Stimulated activated CD8-positive, alpha-beta memory T cell treated with anti-CD3 and anti-CD28 coated beads, Interleukin-4, amount 100 ng/mL, for 4 hours (primary cell): ENCODE measurements at places on chromosomes 1 and 21.

DNA sequence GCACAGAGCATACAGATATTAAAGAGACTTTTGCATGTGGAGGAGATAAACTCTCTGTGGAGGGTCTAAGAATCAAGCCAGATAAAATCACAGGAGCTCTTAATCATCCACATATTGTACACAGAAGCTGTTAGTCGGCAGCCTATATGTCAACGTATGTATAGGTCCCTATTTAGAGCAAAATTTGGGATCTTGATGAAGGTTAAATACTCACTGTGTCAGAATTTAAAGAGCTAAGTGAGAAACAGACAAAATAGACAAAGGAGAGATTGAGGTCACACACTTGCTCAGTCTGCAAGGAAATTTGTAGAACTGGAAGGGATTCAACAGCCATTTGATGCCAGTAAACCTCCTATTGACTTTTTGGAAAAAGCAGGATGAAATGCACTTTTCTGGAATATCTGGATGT is 4.1 kb upstream of the IRF2BP2 start:
- DNase-seq = no peak

DNA sequence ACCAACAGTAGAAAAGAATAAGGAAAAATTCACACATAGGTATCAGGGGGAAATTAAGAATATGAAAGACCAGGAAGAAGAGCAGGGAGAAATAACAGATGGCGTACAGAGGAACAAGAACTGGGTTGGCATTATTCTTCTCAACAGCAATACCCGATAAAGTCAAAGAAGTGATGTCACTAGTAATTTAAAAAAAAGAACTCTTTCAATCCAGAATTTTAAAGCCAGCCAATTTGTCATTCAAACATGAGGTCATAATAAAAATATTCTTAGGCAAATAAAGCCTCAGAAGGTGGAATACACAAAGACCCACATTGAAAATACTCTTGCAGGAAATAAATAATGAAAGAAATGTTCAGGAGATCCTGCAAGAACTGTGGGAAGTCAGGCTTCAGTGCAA is 8.8 kb downstream of the NCMAP start:
- no peak for DNase-seq

GRCh38 chr1:4346131-4346530 is 308.3 kb upstream of the AJAP1 start:
- DNase-seq = no peak

- peak; percentile 7 for DNase-seq
Observed at GRCh38 chr1:158285756-158286241, 3.9 kb upstream of the CD1C start.

DNA sequence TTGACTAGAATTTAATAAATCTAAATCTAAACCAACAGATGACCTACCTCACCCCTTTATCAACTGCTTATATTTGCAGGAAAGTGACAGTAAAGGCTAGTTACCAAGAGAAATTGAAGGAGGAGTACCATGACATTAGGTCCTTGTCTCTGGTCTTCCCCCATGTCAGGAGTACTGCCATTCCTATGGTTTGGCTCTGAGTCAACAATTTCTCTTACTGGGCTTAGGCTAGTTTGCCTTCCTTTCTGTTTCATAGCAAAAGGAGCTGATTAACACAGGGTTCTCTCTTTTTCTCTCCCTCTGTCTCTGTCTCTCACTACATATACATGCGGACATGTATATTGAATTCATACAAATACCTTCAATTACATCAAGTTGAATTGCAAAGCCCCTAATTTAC is 579.9 kb downstream of the DPYD start:
- DNase-seq = no peak

DNA sequence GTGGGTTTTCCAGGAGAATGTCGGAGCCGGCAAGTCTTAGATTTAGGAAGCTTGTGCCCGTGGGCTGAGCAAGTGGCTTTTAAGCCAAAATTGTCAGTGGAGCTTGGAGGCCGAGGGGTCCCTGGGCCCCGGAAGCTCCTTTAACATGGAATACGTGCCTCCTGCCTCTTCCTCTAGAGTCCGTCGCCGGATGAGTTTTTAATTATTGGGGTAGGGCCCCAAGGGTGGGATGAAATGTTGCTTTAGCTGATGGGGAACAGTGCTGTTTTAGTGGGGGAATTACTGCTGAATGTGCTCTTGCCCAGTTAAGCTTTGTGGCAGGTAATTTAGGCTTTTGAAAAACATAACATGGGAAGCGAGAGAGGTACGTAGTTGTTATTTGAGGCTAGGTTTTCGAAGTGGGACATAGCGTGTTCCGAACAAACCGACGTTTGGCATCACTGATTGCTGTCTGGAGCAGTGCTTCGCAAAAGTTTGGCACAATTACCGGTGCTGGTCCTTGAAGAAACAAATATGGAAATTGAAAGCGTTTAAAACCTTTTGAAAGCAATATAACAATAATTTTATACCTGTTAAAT is 786 bp downstream of the RPL5 start:
- DNase-seq = no peak

DNA sequence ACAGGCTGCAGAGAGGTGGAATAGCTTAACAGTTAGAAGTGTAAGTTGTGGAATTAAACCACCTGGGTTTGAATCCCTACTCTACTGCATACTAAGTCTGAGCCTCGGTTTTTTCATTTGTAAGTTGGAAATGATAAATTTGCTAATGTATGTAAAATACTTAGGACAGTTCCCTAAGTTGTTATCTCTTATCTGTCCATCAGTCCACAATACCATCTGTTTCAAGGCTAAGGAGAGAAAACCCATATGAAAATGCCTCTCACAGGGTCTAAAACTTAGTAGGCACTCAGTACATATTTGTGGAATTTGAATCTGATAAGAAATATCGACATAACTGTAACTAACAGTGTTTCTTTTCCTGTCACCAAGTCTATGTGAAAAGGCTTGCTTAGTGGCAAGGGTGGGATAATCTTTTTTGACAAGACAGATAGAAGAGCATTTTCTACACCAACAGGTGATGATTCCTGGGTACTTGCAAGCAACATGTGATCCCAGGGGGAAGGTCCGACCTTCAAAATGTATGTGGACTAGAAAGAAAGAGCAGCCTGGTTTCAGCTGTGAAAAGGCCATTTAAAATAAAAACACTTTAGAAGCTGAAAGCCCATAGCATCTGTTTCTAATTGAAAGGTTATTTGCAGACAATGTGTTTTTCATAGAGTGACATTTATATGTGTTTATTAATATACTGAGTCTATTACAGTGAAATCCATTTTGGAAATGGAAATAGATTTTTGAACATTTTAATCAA is 202.9 kb downstream of the HHAT start:
- no peak for DNase-seq
